ENCODE measurements at places on chromosomes 5 and 9. TPM values are rescaled to one million over a fixed set of nuclear protein-coding genes. Genes with fewer than 3 reads are reported as not detected.

The PTGER4 gene
- total RNA-seq: 10.6 TPM

DNA sequence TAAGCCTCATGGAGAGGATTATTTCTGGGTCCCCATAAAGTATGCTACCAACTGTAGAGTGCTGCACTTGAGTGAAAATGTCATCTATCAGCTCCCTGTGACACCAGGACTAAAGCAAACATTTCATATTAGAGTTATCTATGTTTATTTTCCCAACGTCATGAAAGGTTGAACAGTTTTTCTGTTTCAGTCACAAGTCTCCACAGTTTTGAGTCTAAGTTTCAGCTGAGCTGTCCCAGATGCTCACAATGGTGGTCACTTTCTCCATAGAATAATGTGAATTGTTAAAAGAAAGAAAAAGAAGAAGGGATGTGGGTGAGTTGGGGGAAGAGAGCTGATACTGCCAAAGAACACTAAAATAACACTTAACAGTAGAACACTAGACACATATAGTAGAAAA is 126.3 kb upstream of the C9orf72 start:
- no peak for DNase-seq

DNA sequence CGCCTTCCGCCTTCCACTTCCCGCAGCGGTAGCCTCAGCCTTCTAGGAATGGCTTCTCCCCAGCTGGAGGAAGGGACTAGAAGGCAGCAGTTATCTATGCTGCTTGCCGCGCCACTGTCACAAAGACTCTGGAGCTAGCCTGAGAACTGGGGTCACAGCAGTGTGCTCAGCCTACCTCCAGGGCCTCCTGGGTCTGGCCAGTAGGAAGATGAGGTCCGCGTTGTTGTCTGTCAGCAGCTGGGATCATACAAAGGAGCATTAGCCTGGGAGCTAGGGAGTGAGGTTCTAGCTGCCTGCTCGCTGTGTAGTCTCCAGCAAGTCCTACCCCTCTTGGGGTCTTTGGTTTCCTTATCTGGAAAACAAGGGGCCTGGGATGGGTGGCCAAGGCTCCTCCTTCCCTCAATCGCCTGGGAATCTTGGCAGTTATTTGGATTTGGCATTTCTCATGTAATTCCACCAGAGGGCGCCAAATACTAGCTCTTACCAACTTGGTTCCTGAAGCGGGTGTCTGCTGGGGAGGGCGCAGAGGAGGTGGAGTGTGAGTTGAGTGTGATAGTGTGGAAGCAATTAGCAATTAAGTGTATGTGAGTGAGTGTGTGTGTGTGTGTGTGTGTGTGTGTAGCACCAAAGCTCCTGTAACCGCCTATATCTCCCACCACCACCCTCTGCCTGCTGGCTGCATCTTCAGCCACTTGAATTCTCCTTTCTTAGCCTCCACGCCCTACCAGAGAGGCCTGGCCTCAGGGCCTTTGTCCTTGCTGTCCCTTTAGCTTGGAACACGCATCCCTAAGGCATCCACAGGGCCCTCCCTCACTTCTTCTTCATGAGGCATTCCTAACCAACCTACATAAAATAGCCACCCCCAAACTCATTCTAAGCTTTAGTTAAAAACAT is 97.1 kb downstream of the ENTREP1 start:
- peak; percentile 59 for DNase-seq

- DNase-seq: no peak
These were observed 108.3 kb downstream of the CETN3 start for GRCh38 chr5:90301248-90301647.

DNA sequence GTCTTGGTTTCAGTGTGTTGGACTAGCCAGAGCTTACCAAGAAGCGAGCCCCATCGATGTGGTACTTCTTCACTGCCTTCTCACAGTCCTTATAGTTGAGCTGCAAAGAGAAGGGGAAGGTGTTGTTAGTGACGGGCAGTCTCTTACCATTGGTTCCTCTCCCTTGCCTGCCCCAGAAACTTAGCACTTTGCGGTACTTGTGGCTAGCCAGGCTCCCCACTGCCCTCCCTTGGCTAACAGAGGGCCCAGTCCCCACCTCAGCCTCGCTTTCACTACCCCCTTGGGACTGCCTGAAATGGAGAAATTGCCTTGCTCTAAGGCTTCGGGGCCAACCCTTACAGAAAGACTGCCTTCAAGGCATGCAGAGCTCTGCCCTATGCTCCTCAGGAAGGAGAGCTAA is 4.3 kb downstream of the LCP2 start:
- no peak for DNase-seq

The F2RL1 gene
- 9.4 TPM for total RNA-seq

Data from IMR-90 (cell line).